ENCODE measurements at places on chromosomes 1 and 21.

GRCh38 chr1:206745301-206745700, 25.3 kb upstream of the IL19 start:
- DNase-seq, result no peak

GRCh38 chr1:3235496-3235895, 166.5 kb downstream of the PRDM16 start:
- DNase-seq, result no peak

GRCh38 chr1:67586596-67586995, 98.4 kb upstream of the GADD45A start:
- DNase-seq, result no peak

GRCh38 chr1:96365076-96365475, 356.5 kb upstream of the PTBP2 start:
- DNase-seq, result no peak

GRCh38 chr1:156624814-156625435, 5.7 kb downstream of the HAPLN2 start:
- DNase-seq, result no peak

- no peak for DNase-seq
These were observed 977 bp downstream of the LCA5L start for GRCh38 chr21:39444421-39445180.

- no peak for DNase-seq
These were observed 1441.2 kb downstream of the PLA2G4A start for GRCh38 chr1:188269956-188270355.

- no peak for DNase-seq
These were observed 129.8 kb upstream of the CHODL start for GRCh38 chr21:18114810-18115209.

DNA sequence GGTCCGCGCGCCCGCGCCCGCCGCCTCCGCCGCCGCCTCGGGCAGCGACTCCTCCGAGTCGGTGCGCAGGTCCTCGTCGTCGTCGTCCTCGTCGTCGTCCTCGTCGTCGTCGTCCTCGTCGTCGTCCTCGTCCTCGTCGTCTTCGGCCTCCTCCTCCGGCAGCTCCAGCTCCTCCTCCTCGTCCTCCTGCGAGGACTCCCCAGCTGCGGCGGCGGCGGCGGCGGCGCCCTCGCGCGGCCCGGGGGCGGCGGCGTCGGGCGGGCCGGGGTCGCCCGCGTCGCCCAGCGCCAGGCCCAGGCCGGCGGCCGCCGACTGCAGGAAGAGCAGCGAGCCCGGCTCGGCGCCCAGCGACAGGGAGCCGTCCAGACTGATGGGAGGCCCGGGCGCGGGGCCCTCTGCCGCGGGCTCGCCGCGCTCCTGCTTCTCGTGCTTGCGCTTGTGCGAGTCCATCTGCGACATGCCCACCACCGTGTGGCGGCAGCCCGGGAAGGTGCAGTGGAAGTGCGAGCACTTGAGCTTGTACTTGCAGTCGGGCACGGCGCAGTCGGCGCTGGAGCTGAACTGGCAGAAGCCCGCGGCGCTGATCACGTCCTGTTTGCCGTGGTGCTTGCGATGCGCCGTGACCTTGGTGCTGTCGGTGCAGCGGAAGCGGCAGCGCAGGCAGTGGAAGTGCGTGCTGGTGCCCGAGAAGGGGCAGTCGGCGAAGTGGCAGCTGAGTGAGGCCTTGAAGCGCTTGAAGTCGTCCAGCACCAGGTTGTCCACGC, 157.3 kb downstream of the CASZ1 start:
- no peak for DNase-seq

DNA sequence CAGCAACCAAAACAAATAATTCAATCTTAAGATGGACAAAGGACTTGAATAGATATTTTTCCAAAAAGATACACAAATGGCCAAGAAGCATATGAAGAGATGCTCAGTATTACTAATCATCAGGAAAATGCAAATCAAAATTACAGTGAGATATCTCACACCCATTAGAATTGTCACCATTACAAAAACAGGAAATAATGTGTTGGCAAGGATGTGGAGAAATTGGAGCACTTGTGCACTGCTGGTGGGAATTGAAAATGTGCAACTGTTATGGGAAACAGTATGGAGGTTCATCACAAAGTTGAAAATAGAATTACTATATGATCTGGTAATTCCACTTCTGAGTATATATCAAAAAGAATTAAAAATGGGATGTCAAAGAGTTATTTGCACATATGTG, 83.2 kb downstream of the SH3GLB1 start:
- no peak for DNase-seq

DNA sequence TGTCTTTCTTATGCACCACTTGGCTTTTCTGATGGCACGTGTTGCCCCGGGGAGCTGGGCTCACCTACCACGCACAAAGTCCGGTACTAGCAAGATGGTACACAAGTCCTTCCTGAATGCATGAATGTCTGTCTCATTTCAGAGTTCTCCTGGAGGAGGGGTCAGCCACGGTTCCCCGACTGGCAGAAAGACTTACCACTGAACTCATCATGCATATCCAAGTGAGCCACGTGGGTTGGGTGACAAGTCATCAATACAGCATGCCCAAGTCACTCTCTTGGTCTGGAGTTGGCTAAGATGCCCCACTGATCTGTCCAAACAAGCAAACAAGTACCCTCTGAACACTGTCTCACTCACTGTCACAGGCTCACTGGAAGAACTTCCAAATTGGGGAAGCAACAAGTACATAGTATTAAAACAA, 28.6 kb upstream of the MX1 start:
- no peak for DNase-seq

DNA sequence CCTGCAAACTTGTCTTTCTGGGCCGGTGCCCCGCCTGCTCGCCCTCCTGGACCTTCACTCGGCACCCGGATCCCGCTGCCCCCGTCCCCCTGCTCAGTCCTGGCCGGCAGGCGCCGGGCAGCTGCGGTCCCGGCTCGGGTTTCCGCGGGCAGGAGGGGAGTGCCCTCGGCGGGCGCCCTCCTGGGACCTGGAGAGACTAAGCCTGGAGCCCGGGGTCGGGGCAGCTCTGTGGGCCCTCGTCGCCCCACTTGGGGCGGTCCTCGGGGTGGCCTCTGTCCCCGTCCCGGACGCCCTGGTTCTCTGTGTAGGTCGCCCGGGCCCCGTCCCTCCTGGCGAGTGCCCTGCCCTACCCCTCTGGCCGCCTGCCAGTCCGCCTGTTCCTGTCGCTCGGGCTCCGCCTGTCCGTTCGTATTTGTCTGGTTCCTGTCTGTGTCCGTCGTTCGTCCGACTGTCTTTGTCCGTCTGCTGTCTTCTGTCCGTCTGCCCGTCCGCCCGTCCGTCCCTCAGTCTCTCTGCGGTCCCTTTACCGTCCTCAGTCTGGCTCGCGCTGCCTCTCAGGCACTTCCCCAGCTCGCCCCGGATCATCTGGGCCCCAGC, 490 bp downstream of the SERINC2 start:
- DNase-seq, result peak; percentile 38

GRCh38 chr1:110515891-110516290, 3.1 kb downstream of the KCNA10 start:
- no peak for DNase-seq

GRCh38 chr1:71498542-71498941, 417.7 kb upstream of the ZRANB2 start:
- no peak for DNase-seq

- DNase-seq, result no peak
These were observed 297.7 kb downstream of the PTPRC start for GRCh38 chr1:198936371-198937083.

GRCh38 chr1:98546319-98546718, 115.2 kb upstream of the SNX7 start:
- DNase-seq, result no peak

DNA sequence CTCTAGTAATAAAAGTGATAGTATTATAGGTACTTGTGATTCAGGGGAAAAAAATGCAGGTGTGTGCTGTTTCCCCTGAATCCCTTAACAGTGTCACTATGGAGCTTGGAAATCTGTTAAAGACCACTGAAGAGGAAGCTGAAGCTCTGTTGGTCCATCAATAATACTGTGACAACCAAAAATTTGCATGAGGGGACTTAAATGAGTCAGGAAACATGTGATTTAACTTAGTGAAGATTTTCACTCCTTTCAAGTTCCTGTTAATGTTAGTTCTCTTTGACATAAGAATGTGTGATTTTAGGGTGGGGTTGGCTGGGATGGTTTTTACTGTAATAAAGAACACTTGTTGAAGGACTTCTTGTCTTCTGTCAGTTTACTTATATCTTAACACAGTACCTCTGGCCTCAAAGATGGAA, 32.0 kb downstream of the VANGL2 start:
- DNase-seq, result no peak

- DNase-seq, result no peak
These were observed 35.1 kb downstream of the C2CD2 start for GRCh38 chr21:41918561-41919358.

DNA sequence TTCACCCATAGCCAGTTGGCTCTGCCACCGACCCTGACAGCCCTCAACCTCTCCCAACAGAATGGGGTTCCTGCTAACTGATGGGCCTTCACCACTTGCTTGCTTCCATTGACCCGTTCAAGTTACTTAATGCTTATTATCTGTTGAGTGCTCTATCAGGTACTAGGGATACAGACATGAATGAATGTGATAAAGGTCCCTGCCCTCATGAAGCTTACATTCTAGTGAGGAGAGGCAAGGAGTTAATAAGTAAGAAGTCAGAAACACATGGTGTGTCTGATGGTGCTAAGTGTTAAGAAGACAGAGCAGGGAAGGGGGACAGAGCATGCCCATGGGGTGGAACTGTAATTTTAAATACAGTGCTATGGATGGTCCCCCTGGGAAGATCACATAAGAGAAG, 107.5 kb upstream of the JUN start:
- DNase-seq, result no peak

- peak; percentile 49 for DNase-seq
These were observed 95.3 kb downstream of the ABCA4 start for GRCh38 chr1:94025383-94026340.

DNA sequence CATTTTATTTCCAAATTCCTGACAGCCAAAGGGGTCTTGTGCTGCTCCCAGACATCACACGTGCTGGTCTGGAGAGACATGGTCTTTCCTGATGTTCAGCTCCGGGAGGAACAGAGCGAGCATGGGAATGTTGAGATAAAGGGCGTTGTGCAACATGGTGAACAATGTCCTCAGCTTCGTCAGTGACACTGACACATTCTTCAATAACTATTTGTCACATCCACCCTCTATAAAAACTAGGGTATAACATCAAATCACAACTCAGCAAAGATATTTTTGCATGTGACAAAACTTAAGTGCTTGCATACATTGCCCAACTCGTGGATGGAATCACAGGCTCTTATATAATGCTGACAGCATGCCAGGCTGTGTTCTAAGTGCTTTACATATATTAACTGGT, 42.4 kb upstream of the GRHL3 start:
- no peak for DNase-seq

DNA sequence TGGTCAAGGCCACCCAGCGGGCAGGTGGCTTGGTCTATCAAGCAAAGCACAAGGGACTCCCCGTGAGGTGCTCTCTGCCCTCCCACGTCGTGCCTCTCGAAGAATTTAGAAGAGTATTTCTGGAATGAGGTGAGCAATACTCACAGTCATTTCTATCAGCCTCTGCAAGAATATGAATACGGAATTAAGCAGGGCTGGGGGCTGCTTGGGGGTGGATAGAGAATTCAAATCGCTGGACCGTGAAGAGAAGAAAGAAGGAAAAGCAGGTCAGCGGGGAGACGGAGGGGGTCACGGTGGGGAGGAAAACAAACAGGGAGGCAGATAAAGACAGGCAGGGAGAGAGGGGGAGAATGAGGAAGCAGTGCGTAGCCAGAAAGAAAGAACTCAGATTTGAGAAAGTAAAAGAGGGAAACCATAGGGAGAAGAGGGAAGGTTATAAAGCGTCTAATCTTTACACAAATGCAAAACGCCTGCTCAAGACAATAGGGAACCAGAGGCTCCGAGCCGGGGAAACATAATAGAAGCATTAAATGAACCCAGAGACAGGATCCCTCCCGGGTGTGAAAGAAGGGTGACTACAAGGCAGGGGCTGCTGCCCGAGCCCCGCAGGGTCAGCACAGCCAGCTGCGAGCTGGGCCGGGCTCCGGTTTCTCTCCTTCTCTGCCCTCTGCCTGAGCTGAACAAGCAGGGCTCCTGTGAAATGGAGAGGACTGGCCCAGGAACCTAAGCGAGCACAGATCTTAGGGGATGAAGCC, 2.1 kb upstream of the EDN2 start:
- no peak for DNase-seq

DNA sequence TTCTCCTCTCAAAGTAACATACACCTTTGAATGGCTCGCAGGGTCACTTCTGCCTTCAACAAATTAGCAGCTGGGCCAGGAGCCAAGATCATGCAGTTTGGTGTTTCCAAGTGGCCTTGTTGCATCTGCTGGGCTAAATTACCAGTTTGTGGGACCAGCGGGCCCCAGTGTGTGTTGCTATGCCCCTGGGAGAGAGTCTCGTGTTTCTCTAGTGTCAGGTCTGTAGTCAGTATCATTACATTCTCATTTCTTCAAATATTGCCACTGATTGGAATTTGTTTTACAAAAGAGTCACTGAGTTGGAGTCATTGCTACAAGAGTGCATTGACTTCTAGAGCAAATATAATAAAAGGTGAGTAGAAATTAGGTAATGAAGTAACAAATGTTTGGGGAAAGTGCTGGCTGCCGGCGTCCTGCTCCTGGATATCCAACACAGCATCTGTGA, 35.5 kb downstream of the RHOU start:
- no peak for DNase-seq

GRCh38 chr1:185046668-185047067, 1.3 kb downstream of the RNF2 start:
- DNase-seq, result no peak

GRCh38 chr1:204207136-204207616, 6.6 kb downstream of the GOLT1A start:
- no peak for DNase-seq

DNA sequence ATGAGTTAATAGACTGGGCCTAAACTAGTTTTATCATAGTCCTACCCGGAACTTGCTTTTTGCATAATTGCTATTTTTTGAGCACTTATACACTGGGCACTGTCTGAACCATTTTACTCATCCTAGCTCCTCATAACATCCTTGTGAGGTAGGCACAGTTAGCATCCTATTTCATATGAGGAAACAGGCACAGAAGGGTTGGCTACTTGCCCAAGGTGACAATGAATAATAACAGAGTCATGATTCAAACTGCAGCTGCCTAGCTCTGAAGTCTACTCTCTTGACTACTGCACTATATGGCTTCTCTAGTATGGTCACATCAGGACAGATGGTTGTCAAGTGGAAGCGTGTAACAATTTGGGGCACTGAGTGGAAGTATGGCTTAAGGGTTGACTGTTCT, 18.2 kb upstream of the RC3H1 start:
- DNase-seq, result peak; percentile 71

All from NCI-H2029 treated with DMSO at 0.1 percent for 48 hours (cell line).